ENCODE measurements at places on chromosomes 6 and 20.

- DNase-seq = no peak
These were observed 149.3 kb downstream of the PTPRT start for GRCh38 chr20:43040427-43040826.

GRCh38 chr6:51025082-51025777 is 206.6 kb downstream of the TFAP2B start:
- DNase-seq = no peak

- no peak for DNase-seq
These were observed 68.6 kb upstream of the RIPOR2 start for GRCh38 chr6:25004357-25004756.

DNA sequence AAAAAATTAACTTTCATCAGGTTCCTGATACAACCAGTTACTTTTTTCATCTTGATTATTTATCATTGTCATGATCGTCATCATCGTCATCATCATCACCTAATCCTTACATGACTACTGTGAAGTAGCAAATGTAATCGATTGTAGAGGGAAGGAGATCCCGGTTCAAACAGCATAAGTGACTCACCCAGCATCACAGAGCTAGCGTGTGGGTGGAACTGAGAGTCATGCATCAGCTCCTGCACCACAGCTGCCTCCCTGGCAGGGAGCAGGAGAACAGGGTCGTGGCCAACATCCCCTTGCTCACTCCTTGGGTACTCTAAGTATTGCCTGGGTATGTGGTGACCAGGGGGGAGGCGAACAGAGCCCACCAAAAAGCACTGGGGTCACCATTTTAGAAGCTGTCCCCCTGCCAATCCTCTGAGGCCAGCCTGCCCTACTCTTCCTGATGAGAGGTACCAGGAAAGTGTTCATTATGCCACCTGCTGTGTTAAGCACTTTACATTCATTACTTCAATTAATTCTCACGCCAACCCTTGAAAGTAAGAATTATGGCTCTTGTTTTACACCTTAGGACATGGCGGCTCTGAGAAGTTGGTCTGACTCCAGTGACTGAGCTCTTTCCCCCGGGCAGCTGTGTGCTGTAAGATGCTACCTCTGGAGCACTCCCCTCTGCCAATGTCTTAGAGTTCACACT is 425.2 kb downstream of the CD83 start:
- DNase-seq = no peak

DNA sequence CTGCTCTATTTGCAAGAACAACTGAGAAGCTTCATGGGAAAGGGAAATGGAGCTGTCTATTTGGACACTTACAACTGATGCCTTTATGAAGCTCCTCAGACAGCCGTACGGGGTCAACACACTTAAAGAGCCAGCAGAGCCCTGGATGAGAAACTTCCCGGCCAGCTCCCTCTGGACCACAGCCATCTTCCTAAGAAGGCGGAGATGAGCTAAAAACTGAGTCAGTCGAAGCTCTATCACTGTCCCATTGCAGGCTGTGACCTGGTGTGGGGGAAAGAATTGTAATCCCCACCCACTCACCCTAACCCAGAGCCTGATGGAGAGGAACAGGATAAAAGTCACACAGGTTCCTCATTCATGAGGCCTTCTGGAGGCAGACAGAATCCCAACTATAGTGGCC is 360.4 kb upstream of the JARID2 start:
- no peak for DNase-seq

DNA sequence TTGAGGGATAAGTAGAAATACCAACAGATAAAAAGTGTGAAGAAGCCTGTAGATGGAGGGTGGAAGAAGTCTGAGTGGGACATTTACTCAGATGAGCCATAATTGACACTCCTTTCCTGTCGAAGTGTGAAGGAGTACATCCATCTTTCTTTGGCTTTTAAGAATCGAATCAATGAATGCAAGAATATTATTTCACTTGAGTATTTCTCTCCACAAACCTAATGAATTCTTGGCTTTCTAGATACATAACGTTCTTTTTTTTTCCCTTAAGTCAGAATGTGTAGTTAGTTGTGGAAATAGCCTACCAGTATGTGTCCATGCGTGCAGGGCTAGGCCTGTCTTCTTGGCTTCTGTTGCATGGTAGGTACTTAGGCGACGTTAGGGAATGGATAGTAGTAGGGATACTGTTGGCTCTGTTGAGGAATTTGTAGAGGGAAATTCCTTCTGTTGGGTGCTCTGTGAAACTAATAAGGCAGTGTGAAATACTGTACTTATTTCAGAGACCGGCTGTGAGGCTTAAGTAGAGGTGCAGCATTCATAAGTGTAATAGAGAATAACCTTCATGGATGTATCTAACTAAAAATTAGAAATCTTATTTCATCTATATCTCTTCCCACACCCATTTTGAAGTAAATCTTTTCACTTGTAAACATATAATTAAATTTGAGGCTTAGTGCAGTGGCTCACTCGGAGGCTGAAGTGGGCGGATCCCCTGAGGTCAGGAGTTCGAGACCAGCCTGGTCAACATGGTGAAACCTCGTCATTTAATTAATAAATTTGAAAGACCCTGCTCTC is 1.5 kb downstream of the RPS18 start:
- DNase-seq = no peak

DNA sequence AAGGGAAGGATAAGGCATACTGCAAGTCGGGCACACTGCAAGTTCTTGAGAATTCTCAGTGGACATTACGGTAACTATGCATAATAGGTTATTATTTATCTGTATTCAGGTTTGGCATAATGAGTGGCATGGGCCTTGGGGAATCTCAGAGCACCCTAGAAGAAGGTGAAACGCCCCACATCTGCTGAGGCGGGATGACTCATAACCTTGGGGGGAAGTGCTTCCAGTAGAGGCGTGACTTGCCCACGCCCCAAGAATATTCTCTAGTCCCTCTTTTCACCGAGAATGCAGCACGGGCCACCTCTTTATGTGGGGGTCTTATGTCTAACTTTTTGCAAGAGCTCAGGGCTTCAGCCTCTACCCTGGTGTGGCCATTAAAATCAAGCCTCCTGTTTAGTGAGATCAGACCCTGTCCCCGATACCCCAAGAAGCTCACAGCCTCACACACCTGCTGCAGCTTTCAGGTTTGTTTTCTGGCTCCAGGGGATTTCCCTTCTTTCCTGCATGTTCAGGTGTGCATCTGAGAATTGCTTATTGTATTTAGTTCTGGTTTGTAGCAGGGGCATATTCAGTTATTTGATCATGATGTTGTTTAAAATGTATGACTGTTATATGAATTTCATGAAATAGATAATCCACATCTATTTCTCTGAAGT is 19.1 kb downstream of the ZFP64 start:
- no peak for DNase-seq

GRCh38 chr6:18284261-18284660 is 19.9 kb upstream of the DEK start:
- DNase-seq = no peak

DNA sequence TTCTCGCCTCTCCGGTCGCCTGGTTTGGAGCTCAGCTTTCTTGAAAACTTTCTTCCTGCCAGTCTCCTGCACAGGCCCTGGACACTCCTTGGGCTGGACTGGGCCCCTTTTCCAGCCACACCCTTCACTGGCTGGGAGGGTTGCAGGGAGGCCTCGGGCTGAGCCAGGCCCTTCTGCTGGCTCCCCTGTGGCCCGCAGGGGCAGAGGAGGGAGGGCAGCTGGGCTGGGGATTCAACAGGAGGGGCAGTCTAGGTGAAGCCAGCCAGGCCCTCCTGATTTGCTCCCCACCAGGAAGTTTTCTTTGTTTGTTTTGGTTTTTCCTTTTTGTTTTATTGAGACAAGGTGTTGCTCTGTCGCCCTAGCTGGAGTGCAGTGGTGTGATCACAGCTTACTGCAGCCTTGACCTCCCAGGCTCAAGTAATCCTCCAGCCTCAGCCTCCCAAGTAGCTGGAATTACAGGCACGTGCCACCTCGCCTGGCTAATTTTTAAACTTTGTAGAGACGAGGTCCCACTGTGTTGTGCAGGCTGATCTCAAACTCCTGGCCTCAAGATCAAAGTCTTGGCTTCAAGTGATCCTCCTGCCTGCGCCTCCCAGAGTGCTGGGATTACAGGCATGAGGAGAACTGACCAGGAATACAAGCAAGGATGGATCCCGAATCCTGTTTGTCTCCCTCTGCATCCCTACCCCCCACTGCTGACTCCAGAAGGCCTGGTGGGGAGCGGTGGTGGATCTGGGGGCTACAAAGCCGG is 23.5 kb upstream of the CDH22 start:
- no peak for DNase-seq

DNA sequence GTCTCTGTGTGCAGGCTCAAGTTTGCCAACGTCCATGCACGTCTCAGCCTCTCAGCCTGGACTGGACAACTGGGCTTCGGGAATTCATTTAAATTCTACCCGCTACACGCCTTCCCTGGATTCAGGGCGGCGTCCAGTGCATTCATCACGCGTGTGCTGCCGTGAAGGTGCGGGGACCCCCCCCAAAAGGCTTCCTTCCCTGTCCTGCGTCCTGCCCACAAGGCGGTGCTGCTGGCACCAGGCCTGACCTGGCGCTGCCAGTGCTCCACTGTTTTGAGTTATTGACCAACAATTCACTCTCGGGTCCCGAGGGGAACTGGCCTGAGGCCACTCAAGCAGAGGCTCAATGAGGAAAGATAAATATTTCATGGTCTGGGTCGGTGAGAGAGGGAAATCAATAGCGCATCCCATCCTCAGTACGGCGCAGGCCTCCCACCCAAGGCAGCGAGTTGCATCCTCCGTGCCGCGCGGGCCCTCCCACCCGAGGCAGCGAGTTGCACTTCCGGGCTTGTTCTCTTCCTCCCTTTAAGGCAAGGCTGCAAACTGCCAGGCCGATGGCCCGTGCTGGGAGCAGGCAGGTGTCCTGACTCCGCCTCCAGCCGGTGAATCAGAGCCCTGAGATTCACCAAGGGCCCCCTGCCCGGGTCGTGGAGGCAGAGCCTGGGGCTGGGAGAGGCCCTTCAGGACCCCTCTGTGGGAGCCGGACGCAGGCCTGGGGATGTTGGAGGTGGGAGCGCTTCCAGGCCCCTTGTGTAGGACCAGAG is 22.8 kb upstream of the BHLHE23 start:
- DNase-seq = no peak

GRCh38 chr6:138309695-138310094 is 68.0 kb upstream of the SMIM28 start:
- DNase-seq = no peak

GRCh38 chr20:41405436-41405835 is 38.8 kb upstream of the EMILIN3 start:
- no peak for DNase-seq

GRCh38 chr6:162679681-162680080 is 47.9 kb downstream of the PRKN start:
- no peak for DNase-seq

DNA sequence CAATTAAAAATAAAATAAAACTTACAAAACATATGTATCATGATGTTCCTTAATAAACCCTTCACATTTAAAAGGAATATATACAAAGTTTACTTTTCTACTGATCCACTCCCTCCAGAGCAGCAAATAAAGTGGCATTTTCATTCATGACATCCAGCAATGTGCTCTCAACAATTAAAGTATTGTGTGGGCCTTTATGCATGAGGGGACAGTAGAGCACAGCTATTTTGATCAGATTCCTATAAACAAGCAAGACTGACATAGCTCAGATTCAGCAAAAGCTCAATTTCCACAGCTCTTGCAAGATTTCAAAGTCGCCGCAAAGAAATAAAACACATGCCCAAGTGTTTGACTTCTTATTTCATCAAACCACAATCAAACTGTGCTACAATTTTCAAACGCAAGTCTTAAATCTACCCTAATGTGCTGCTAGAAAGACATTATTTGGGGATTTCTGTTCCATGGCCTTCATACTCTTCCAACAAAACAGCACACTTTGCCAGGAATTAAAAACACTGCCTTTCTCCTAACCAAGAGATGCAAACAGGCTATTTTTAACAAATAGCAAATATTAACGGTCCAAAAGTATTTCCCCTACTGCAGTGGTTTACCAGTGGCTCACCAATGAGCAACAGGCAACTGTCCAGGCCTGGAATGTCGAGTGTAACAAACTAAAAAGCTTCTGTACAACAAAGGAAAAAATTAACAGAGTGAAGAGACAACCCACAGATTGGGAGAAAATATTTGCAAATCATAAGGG is 52.3 kb downstream of the MBOAT1 start:
- no peak for DNase-seq

- peak; percentile 56 for DNase-seq
These were observed at the start of gene COL19A1 for GRCh38 chr6:69866351-69866769. Gene COL19A1, plus strand, starts transcription at chr6:69866556. Its CDS starts 13,012 bp downstream, at chr6:69879568.

GRCh38 chr6:21180155-21180554 is 413.4 kb upstream of the SOX4 start:
- DNase-seq = peak; percentile 38

GRCh38 chr6:71347119-71347518 is 58.5 kb downstream of the OGFRL1 start:
- no peak for DNase-seq

DNA sequence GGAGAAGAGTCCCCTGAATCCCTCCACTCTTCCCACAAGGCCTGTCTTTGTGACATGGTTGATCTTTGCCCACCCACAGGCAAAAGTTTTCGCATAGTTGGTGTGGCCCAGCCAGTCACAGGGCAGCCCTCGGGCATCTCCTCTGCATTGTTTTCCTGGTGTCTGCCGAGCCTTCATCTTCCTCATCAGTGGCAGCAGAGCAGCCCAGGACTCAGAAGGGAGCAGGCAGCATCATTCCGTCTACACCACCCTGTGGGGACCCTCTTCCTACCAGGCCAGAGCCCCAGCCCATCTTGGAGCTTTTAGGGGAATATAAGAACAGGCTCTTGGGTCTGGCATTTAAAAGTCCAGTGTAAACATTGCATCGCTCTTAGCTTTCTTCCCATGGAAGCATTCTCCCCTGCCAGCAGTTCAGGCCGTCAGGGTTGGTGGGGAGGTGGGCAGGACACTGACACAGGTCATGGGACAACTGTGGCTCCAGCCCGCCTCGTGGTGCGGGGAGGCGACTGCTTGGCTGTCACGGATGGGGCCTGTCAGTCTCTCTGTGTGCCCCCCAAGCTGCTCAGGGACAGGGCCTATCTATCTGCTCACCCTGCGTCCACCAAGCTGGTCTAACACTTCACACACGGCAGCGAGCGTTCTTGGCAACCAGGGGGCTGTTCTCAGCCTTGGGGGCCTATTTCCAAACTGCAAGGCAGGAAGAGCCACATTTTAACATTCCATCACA is 38.3 kb downstream of the PDRG1 start:
- no peak for DNase-seq

DNA sequence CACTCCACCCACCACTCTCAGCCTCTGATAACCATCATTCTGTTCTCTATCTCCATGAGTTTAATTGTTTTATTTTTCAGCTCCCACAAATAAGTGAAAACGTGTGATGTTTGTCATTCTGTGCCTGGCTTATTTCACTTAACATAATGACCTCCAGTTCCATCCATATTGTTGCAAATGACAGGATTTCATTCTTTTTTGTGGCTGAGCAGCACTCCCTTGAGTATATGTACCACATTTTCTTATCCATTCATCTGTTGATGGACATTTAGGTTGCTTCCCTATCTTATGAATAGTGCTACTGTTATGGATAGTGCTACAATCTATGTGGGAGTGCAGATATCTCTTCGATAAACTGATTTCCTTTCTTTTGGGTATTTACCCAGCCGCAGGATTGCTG is 103.3 kb upstream of the PDE7B start:
- DNase-seq = no peak

DNA sequence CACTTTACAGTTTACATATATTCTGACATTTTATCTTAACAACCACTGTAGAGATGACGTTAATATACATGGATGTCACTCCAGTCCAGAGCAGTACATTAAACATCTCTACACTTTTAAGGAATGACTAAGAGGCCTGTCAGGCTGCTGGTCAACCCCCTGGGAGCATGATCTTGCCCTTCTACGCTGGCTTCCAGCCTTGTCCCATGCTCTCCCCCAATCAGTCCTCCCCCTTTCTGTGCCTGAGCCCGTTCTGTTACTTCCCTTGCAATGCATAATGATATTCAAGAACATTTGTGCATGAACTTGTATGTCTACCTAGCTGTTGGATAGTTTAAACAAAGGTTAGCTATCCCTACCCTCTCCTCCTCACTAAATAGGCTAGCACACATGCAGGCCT is 40.5 kb upstream of the PLCB4 start:
- no peak for DNase-seq

All from GM12864 (cell line).